ENCODE measurements at places on chromosomes 1 and 21. TPM values are rescaled to one million over a fixed set of nuclear protein-coding genes. Genes with fewer than 3 reads are reported as not detected.

DNA sequence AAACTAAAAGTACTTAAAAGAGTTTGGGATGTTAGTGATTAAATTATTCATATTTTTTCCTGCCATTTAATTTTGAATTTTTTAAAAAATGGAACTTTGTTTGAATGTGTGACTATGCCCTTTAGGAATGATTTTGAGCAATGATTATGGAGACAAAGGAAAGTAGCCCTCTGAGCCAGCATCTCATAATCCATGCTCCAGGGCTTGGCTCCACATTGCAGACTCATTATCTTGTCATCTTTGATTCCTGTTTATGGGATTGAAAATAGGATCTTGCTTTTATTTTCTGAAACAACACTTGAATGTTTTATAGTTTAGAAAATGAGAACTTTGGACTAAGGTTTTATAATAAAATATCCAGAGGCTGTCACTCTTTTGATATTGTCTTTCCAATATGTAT, 14.5 kb downstream of the AXDND1 start:
- DNase-seq = no peak

EXO1 gene
- total RNA-seq = 3.3 TPM

- no peak for DNase-seq
These were observed 2.9 kb downstream of the MXRA8 start for GRCh38 chr1:1355416-1355815.

DNA sequence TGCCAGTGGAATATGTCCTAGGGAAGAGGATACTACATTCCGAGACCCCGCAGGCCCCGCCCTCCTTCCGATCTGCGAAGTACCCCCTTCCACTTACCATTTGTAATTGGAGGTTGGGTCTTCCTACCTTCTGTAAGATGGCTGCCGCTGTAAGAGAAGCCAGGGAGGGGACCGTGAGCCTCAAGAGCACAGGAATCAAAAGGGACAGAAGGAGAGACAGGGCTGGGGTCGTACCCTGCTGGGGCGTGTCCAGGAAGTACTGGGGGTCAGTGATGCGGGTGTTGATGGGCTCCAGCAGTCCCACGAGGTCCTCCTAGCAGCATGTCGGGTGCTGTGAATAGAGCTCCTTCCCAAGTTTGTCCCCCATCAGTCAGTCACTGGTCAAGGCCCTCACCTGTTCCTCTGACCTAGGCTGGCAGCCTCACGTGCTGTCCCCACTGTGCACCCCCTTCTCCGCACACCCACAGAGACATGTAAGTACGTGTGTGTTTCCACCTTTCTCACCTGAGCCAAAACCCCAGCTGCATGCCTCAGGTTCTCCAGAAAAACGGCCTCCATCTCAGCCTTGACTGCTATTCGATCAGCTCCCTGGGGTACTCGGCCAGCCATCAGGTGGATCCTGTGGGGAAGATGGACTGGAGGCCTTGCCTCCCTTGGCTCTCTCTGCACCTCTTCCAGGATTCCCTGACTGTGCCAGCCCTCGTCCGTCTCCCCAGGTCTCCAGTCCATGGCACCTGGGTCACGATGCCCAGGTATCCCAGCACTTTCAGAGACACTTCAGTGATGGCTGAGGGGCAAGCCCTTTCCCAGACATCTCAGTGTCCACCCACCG, 1.8 kb downstream of the HYI start:
- no peak for DNase-seq

Data from frontal cortex (tissue), 4 donors.